Mucosa of descending colon (tissue), 3 donors: ENCODE measurements at places on chromosomes 3 and 15. TPM values are rescaled to one million over a fixed set of nuclear protein-coding genes. Genes with fewer than 3 reads are reported as not detected.

CHRM5 gene
- not detected for total RNA-seq

OXTR gene
- total RNA-seq = 0.70 TPM

ALPK3 gene
- total RNA-seq = 15.3 TPM

CD86 gene
- 5.1 TPM for total RNA-seq

NRROS gene
- total RNA-seq = 5.4 TPM

DYNC1LI1 gene
- 26.5 TPM for total RNA-seq

C3orf49 gene
- not detected for total RNA-seq

SEMA3F gene
- total RNA-seq = 14.6 TPM

BCHE gene
- 3.1 TPM for total RNA-seq

RBM5 gene
- 183 TPM for total RNA-seq

C3orf70 gene
- total RNA-seq = 15.1 TPM

CCNB2 gene
- 8.7 TPM for total RNA-seq

ECE2 gene
- 0.19 TPM for total RNA-seq

GPR160 gene
- 96.5 TPM for total RNA-seq

KY gene
- 0.14 TPM for total RNA-seq

GABRB3 gene
- total RNA-seq = 0.52 TPM

MESP2 gene
- total RNA-seq = 4.7 TPM

SH2D7 gene
- total RNA-seq = 1.9 TPM

PCOLCE2 gene
- 2.3 TPM for total RNA-seq

SEMA6D gene
- 48.3 TPM for total RNA-seq

TMCC1 gene
- 28.9 TPM for total RNA-seq

HEMK1 gene
- 22.6 TPM for total RNA-seq

LDHAL6B gene
- total RNA-seq = not detected

SPRED1 gene
- 23.1 TPM for total RNA-seq

DPPA2 gene
- not detected for total RNA-seq

KBTBD12 gene
- total RNA-seq = 6.6 TPM

PATL2 gene
- total RNA-seq = 6.4 TPM

SYNPR gene
- not detected for total RNA-seq

OSBPL10 gene
- total RNA-seq = 23.9 TPM

C2CD4A gene
- 0.28 TPM for total RNA-seq

CMTM8 gene
- total RNA-seq = 10.5 TPM

DPPA4 gene
- total RNA-seq = not detected

TMIE gene
- 0.23 TPM for total RNA-seq

SLC2A2 gene
- not detected for total RNA-seq

HTR3E gene
- total RNA-seq = 0.16 TPM

LSMEM2 gene
- not detected for total RNA-seq

C3orf20 gene
- total RNA-seq = not detected

GPR149 gene
- not detected for total RNA-seq

ATP13A5 gene
- total RNA-seq = 0.35 TPM

MRPL46 gene
- 24.9 TPM for total RNA-seq

CCR2 gene
- total RNA-seq = 1.2 TPM

PDCD6IP gene
- 521 TPM for total RNA-seq

TGM5 gene
- not detected for total RNA-seq

NMB gene
- total RNA-seq = 1.5 TPM

TLR9 gene
- total RNA-seq = not detected
